ENCODE measurements at places on chromosomes 11 and 22. TPM values are rescaled to one million over a fixed set of nuclear protein-coding genes. Genes with fewer than 3 reads are reported as not detected.

- DNase-seq, result peak; percentile 74
Measured at GRCh38 chr11:7651140-7651551, 22.2 kb downstream of the CYB5R2 start.

DNA sequence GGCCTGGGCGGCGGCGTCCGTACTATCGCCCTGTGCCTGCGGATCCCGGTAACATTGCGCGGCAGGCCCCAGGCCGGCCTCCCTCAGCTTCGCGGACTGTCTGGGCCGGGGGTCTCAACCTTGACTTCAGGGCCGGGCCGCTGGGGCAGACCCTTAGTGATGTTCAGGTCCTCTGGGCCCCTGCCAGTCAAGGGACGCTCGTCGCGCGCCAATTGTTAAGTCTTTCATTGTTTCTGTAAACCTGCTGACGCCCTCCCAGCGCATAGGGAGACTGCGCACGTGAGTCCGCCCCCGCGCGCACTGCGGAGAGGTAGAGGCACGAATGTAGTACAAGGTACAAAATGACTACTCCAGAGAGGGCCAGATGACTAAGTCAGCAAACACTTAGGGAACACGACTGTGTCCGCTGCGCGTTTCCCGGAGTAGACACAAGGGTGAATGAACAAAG, 451 bp upstream of the HDHD5 start:
- no peak for DNase-seq

- no peak for DNase-seq
Measured at GRCh38 chr11:24181395-24182047, 315.3 kb upstream of the LUZP2 start.

DNA sequence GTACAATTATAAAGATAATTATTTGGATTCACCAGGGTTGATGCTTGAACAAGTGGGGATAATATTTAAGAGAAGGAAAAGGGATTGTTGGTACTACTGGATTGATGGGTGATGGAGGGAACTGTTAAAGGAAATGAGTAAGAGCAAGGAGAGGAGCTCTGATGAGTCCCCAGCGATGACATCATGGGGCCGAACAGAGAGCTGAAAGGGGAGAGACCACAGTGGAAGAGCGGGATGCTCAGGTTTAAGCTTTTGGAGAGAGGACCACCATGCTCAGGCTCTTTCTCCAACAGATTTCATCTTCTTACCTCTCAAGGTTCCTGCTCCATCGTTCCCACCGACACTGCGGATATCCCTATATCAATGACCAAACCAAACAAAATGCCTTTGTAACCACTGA, 568.7 kb downstream of the ETS1 start:
- DNase-seq, result no peak

GRCh38 chr11:32487270-32487669, 51.9 kb upstream of the WT1 start:
- no peak for DNase-seq

DNA sequence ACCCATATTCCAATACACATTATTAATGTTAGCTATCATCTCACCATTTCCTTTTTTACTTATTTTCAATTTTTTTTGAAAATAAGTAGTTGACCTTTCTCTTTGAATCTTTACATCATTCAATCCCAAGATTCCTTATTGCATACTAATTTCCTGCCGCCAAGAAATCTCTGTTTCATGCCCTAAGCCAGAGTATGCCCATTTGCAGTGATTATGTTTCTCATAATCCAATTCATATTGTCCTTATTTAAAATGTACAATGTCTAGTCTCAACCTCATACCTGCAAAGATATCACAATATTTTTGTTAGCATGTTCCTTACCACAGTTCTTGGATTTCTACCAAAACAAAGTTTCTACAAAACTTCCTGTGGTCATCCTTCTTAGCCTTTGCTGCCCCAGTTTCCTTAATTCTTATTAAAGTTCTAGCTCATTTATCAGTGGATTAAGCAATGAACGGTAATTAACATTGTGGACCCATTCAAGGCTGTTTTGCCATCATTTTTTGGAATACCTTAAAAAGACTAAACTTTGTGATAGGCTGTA, 75.3 kb downstream of the CD44 start:
- peak; percentile 30 for DNase-seq

DNA sequence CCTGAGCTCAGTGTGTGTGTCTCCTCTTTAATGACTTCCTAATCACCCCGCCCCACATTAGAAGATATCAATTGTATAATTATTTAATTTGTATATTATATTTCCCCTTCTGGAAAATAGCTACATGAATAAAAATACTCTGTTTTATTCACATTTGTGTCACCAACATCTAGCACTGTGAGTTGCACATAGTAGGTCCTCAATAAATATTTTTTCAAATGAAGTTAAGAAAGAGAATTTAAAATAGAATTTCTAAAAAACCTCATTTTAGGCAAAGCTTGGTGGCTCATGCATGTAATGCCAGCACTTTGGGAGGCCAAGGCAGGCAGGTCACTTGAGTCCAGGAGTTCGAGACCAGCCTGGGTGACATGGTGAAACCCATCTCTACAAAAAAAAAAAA, 59.7 kb downstream of the FAM83F start:
- no peak for DNase-seq

DNA sequence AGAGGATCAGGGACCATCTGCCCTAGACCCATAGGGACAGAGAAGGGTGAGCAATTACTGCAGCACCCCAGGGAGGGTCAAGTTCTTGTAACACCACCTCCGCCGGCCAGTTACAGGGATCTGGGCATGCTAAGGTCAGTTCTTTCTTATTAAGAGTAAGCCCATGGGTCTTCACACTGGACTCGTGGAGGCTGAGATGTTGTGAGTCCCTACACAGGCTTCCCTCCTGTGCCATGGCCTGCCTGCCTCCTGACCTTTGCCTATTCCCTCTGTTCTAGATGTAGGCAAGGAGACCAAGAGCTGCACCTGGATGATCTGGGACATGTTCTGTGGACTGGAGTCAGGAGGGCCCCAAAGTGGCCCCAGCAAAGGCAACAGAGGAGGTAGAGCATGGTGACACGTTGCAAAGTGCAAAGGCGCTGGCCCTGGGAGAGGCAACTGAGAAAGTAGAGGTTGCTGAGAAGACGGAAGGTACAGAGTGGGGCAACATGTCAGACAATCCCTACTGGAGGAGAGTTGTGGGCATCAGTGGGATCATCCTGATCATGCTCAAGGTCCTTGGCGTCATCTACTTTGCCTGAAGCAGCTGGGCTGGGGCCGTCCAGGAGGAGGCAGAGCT, 16.3 kb upstream of the GNAZ start:
- no peak for DNase-seq

DNA sequence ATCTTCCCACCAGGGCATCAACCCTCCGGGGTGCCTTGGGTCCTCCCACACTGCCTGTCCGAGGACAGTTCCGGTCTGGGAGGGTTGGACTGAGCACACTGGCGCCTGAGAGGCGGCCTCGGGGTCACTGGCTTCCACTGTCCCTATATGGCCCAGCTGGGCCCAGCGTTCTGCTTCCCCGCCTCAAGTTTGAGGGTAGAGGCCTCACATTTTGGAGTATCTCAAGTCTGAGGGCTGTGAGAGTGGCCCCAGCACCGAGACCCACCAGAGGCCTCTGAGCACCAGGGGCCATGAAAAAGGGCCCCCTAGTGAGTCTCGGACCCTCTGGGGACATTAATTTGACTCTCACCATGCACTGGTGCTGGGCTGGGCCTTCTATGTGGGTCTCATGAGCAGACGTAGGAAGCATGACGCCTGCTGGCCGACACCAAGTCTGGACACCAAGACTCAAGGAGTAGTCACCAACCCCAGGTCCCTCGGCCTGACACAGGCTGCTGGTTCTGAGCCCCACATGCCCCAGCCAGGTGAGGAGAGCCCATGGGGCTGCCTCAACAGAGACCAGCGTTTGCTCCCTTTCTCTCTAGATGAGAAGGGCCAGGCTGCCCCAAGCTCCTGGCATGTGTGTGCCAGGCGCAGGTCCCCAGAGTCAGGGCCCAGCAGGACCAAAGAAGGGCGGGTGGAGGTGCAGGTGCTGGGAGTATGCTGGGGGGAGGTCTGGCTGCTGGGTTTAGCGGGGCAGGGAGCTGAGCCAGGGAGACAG, 27.5 kb downstream of the ARVCF start:
- no peak for DNase-seq

DNA sequence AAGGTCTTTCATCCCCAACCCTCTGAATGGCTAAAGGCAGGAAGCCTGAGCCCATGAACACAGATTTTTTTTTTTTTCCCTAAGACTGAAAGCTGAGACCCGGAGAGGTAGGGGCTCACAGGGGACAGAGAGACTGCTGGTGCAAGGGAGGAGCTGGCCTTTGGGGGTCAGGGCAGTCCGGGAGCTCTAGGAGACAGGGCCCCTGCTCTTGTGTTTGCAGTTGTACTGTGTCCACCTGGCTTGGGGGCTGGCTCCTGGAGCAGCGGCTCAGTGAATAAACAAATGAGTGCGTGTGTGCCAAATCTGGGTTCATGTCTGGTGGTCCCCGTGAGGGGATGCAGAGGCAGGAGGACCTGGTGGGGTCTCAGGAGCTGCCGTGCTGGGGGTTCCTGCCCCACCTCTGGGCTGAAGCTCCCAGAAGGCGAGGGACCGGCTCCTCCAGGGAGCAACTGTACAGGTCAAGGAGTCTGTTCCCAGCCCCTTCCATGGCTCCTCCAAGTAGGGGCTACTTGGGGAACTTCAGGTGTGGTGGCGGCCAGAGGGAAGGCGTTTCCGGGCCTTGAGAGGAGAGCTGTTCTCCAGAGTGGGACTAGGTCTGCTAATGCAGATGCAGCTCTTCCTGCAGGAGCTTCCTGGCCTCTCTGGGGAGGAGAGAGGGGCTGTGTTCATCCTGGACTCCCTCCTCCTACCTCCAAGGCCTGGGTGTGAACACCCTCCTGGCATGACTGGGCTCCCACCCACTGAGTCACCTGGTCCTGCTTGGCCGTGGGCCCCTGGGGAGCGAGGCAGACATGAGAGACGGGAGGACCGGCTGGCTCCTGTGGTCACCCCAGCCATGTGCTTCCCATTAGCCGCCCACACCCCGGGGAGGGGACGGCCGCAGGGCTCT, 57.6 kb downstream of the FBXO7 start:
- DNase-seq, result peak; percentile 92

GRCh38 chr22:41285441-41285819, 557 bp downstream of the RANGAP1 start:
- DNase-seq, result peak; percentile 94

DNA sequence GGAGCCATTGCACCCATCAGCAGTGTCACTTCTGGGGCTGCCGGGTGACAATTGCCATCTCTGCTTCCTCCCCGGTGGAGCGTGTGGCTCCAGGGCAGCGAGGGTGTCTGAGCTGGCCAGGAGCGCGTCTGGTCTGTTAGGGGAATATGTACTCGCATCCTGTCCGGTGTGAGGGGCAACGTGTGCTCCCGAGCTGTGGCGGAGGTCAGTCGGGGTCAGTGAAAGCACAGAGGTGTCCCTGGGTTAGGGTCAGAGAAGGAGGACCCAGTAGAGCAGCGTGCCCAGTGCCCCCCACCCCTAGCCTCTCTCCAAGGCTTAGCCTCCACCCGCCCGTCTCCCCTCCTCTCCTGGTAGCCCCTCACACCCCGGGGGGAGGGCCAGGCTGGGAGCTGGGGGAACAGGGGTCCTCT, 1.5 kb downstream of the CLCF1 start:
- no peak for DNase-seq

- no peak for DNase-seq
Measured at GRCh38 chr22:24585461-24585860, 7.4 kb downstream of the LRRC75B start.

DNA sequence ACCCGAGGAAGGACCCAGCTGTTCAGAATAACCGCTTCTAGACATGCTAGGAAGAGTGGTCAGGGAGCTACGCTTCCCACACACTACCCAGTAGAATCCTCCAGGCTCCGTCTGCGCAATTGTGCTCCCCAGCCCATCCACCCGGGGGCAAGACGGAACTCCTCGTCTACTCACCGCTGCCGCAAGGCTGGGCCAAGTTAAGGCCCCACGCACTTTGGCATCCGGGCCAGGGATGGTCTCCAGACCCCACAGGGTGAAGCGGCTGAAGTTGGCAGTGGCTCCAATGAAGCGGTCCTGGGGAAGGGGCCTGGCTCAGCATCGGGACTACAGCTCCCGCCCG, 757 bp downstream of the RNASEH2C start:
- DNase-seq, result peak; percentile 19

DNA sequence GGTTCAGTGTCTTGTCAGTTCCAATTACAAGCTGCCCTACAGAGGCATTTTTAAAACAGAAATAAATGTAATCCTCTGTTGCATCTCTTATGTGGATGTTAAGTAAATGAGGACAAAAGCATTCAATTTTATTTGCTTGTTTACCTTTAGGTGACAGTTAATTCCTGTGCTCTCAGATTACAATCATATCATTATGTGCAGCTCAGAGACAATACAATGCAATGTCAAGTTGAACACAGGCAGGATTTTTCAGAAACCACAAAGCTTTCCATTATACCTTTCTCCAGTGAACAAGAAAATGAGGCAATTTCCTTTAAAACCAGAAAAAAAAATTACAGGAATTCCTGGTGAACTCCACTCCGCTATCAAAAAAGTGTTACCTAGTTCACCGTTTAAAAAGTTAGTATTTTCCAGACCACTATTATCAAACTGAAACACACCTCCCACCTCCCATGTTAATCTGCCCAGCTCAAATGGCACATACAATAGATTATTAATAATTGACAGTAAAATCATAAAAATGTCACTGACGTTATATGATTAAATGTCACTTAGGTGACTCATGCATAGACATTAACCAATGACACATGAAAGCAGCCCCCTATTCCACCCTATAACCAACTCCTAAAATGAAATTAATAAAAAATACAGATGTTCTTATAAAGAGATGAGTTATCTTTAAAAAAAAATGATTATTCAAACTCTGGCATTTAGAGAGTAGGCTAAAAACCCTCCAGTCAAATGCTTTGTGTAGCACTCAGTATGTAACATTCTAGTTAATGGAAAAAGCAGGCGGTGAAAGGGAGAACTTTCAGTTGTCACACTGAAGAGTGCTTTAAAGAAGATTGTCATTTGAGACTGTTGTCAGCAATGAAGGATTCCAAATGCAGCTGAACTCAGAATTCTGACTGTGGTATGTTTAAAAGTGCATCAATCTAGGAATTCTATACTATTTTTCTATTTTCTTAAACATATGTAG, 98.6 kb downstream of the MUC15 start:
- DNase-seq, result no peak

DNA sequence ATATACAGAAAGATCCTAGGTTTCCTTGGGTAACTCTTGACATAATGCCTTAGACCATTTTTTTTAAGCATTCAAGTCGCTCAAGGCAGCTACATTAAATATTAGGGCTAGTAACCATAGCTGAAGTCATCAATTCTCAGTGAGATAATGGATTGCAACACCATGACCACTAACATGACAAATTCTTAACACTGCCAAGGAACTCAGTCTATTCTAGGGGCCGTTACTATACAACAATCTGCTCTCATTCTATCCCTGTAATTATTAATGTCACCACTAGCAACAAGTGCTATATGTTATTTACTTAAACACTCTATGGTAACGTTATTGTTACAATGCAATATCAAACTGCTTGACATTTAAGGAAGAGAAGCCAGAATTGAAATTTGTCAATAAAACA, 3.2 kb upstream of the STK33 start:
- peak; percentile 14 for DNase-seq

Gene GLYATL1
- total RNA-seq, result 0.48 TPM

Gene OR52A1
- total RNA-seq, result not detected

Gene SCN3B
- total RNA-seq, result not detected

Gene POTEH
- not detected for total RNA-seq

Gene RFPL1
- not detected for total RNA-seq

Gene MMP1
- 652 TPM for total RNA-seq

Gene PAMR1
- 156 TPM for total RNA-seq

Gene MUC6
- not detected for total RNA-seq
